Activated CD8-positive, alpha-beta memory T cell treated with anti-CD3 and anti-CD28 coated beads for 4 hours (primary cell): ENCODE measurements at places on chromosomes 16 and 17.

DNA sequence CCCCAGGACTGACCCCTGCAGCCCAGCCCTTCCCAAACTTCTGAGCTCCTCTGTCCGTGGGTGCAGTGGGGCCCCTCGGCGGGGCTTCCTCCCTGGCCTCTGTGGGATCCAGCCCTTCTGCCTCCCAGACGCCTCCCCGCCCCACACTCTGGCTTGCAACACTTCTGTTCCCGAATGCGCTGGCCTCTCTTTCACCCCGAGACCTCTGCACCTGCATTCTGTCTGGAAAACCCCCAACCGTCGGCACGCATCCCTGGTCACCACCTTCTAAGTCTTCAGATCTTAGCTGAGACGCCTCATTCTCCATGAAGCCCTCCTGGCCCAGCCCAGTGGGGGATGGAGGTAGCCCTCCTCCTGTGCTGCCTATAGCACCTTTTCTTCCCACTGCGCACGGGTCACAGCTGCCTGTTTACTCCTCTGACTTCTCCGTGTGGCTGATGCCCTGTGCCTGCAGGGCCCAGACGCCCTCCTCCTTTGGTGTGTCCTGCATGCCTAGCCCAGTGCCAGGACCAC lies 26.4 kb downstream of the TMEM235 start:
- no peak for DNase-seq

- no peak for DNase-seq
Measured at GRCh38 chr17:43665084-43665936, 3.6 kb upstream of the MEOX1 start.

DNA sequence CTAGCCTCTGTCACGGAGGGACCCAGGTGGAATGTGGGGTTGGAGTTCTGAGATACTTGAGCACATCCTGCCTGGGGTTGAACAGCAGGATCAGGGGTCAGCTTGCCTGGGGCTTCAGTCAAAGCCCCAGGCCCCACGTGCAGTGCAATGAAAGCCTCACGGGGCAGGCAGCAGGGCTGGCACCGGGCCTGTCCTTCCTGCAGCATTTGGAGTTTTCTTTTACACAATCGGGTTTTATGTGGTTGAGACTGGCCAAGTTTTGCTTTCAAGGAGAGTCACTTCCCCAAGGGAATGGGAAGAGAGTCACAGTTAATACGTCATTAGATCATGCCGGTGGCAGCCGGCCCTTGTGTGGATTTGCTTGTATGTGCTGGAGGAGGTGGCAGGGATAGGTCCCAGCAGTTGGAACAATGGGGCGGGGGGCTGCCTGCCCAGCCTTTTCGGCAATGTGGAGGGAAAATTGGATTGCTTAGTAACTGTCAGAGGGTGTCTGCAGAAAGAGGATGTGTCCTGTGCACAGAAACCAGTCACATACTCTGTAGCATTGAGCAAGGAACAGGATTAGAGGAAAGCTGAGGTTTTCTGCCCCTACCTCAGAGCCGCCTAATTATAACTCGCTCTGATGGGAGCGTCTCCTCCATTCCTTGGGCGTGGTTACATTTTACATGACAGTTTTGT lies 4.5 kb downstream of the RMI2 start:
- DNase-seq: no peak

DNA sequence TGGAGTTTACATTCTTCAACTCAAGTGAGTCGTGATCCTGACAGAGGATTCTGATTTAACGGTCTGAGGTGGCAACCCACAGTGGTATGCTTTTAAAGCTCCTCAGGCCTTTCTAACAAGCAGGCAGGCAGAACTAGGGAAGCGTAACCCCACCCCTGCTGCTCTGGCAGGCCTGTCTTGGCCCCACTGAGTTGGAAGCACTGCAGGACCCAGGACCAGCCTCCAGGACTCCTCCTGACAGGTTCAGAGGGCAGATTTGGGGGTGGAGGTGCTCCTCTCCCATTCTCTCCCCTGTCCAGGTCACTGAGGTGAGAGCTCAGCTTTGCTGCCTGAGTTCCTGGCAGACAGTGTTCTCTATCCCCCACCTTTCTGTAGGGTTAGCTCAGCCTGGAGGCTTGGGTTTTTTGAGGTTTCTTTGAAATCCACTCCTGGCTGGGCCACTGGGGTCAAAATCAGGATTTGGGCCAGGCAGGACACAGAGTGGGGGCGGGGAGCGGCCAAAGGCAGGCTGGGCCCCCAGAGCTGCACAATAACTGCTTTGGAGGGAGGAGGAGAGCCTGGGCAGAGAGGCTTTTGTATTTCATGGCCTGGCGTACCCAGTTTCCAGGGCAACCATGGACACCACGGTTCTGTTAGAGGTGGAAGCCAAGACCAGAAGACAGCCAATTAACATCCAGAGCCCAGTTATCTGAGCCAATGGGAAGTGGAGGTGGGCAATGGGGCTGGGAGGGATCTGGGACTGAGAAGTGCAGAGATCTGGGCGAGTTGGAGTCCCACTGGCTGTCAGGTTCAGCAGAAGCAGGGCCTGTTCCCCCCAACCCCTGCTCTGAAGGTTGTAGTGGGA lies 9.5 kb downstream of the MRPL27 start:
- no peak for DNase-seq

- DNase-seq: no peak
Measured at GRCh38 chr17:57261084-57261461, 4.8 kb downstream of the MSI2 start.

- no peak for DNase-seq
Measured at GRCh38 chr16:52634528-52634927, 87.6 kb upstream of the TOX3 start.

DNA sequence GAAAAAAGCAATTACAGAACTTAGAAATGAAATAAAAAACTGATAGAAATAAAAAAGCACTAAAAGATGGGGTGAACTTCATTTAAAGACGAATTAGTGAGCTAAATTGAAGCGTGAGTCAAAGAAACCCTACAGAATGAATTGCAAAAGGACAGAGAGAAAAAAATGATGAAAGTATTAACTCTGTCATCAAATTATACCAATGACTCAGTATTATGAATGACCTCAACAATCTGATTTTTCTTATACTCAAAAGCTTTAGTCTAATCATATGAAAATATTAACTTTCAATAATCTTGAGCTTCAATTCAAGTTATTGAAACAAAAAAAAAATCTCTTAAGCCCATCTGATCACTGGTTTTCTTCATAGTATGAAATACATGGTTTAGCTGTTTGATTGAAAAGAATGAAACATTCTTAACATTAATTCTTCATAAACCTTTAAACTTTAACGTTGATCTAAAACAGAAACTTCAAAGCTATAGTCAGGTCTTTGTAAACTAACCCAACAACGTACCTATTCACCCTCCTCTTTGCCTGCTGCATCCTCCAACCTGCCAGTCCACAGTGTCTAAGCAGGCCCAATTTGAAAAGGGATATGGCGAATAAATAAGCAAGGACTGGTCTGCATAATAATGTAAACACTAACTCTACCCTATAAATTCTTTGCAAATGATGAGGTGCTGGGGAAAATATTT lies 6.6 kb downstream of the ABCA5 start:
- DNase-seq: no peak

DNA sequence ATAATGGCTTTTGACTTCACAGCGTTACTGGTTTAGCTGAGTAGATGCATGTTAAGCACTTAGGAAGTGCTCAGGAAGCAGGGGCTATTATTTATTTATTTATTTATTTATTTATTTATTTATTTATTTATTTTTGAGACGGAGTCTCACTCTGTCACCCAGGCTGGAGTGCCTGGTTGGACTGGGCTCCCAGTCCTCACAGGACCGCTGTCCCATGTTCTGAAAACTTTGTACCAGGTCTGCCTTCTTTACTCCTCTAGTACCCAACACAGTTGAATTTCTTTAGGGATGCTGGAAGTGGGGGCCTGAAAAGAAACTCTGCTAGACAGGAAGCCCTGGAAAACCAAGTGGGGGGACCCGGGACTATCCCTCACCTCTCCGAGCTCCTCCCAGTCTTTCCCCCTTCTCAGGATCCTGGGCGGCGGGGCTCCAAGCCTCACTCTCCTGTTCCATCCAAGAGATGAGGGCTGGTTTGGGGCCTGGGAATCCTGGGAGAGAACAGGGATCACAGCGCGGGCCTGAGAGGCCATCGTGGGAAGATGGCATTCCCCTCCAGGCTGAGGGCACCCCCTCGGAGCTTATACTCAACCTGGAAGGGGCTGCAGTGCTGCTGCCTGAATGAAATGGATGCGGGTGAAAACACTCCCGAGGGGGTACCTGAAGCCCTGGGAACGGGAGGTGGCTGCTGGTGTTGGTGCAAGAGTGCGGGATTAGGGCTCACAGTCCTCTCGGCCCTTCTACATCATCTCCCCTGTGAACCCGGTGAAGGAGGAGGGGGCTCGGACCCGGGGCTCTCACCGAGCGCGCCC lies 674 bp downstream of the ZNF688 start:
- DNase-seq: no peak

DNA sequence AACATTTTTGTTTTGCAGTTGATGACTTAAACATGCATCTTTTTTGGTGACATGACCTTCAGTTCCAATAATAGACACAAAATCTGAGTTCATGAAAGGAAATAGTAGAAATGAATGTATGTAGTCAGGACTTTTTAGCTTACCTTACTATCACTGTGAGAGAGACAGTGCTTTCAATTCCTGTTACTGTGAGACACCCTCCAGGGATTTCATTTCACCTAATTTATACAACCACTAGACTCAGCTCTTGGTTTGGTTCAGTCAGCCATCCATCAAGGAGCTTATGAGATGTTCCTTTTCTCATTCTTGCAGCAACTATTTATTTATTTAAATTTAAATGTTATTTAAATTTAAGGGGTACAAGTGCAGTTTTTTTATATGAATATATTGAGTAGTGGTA lies 77.9 kb downstream of the MAP2K4 start:
- no peak for DNase-seq

GRCh38 chr16:55773859-55774549 lies 58.9 kb downstream of the CES1 start:
- no peak for DNase-seq

DNA sequence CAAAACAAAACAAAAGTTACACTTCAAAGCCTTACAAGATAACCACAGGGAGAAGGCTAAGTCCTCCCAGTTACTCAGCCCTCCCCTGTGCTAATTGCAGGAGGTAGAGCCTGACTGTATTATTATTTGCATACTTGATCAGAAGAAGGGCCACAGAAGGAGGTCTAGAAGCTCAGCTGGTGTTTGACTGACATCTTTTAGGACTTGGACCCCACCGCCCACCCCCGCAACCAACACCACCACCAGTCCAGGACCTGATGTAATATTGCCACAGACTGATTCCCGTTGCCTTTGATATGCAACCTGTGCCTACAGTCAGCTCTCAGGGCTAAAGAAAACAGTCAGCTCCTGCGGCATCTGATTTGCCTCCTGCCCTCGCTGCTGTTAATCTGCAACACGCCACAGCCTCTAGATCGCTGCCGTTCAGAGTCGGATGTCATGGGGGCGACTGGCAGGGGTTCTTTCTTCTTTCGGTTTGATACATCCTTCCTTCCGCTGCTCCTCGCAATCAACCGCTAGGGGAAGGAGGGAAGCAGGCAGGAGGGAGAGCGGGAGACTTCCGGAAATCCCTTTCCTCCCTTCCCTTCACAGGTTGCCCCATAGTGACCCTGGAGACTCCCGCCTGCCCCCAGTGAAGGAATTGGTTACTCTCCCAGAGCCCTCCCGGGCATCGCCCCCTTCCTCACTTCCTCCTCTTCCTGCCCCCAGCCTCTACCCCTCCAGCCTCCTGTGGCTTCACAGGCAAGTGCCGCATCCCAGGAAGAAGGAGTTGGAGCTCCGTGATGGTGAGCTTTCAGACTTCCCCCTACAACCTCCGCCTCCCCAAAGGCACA lies 90.5 kb upstream of the SOX9 start:
- DNase-seq: no peak

- DNase-seq: no peak
Measured at GRCh38 chr17:691423-691822, 23.2 kb downstream of the VPS53 start.

- no peak for DNase-seq
Measured at GRCh38 chr16:31253642-31254045, 6.1 kb upstream of the ITGAM start.

DNA sequence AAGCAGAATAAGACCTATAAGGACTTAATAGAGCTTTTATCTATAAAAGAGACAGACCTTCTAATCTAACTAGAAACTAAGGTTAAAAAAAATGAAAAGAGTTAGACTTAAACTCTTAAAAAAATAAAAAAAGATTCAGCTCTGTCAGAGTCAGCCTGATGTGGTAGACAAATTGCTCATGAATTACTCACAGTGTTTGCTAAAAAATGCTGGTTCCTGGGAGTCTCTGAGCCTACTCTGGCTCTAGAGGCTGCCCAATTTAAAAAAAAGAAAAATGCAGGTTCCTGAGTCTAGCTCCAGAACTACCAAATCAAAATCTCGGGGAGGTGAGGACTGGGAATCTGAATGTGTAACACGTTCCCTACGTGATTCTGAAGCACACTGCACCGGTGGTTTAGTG lies 18.1 kb downstream of the SOST start:
- DNase-seq: no peak

- no peak for DNase-seq
Measured at GRCh38 chr17:71727292-71727691, 393.5 kb upstream of the SOX9 start.

DNA sequence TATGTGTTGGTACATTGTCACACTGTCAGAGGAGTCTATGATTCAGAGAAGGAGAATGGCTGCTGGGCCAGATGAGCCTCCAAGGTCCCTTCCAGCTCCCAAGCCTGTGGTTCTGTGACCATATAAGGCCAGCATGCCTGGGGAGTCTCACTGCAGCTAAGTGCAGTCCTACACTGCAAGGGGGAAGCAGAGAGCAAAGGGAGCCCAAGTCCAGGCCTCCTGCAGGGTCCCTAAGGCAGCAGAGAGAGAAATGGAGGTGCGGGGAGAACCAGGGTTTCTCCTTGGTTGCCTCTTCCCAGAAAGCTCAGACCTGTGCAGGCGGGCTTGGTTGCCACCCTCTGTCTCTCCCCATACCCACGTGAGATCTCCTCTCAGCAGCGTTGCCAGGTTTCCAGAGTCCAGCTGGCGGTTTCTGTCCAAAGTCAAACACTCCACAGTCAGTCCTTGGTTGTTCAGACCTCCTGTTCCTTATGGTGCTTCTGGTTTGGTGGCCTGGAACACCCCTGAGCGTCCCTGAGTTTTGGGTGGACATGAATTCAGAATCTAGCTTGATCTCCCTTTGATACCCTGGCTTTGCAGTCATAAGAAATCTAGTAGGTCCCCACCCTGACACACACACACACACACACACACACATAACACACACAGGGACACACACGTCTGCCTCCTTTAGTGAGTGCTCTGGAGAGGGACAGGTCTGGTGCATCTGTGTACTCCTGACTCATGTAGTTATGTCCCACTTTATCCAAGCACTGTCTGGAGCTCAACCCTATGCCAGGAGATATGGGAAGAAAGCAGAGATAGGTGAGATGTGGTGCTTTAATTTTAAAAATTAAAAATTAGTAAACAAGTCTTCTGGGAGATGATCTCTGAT lies 78.8 kb downstream of the GNAO1 start:
- DNase-seq: no peak

GRCh38 chr16:58118801-58119508 lies 10.2 kb downstream of the CFAP20 start:
- DNase-seq: no peak

GRCh38 chr17:68204736-68205135 lies 43.1 kb upstream of the AMZ2 start:
- no peak for DNase-seq

- no peak for DNase-seq
Measured at GRCh38 chr17:29562615-29563014, 4.2 kb downstream of the ABHD15 start.
